ENCODE measurements at places on chromosomes 2 and 18.

DNA sequence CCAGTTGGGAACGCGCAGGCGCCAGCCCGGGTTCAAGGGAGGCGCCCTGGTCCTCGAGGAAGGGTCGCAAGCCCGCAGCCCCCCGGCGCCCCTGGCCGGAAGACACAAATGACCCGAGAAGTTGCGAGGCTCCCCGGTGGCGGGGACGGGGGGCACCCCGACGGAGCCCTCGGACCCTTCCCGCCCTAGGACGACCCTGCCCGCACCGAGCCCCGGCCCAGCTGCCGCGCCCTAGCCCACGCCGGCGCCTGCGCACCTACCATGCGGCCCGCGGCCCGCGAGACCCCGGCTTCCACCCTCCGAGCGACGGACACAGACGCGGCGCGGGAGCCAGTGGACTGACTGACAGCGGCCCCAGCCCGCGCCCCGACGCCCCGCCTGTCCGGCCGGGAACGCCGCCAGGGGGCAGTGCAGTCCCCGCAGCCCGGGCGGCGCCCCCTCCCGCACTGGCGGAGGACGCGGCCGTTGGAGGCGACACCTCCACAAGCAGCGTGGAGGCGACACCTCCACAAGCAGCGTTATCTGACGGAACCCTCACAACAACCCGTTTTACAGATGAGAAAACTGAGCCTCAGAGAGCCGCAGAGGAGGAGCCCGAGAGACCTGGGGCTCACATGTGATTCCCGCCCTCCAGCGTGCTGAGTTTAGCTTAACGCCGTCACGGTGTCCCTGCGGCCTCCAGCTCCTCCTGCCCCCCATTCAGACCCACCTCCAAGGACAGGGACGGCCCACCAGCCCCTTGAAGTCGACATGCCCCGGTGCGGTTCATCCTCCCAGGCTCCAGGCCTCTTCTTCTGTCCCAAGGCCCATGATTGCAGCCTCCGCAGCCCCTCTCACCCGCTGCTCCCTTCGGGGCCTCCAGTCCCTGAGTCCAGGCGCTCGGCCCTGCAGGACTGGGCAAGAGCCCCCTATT, at the start of gene NMUR1:
NMUR1 (minus strand) TSS at position 347 of the 913 bp plus-strand sequence; CDS start at position 263, 84 bp downstream.
- DNase-seq = peak; percentile 85

- no peak for DNase-seq
Observed at GRCh38 chr2:120887741-120888231, 152.1 kb downstream of the GLI2 start.

- no peak for DNase-seq
Observed at GRCh38 chr2:28004086-28004485, 113.6 kb downstream of the BABAM2 start.

DNA sequence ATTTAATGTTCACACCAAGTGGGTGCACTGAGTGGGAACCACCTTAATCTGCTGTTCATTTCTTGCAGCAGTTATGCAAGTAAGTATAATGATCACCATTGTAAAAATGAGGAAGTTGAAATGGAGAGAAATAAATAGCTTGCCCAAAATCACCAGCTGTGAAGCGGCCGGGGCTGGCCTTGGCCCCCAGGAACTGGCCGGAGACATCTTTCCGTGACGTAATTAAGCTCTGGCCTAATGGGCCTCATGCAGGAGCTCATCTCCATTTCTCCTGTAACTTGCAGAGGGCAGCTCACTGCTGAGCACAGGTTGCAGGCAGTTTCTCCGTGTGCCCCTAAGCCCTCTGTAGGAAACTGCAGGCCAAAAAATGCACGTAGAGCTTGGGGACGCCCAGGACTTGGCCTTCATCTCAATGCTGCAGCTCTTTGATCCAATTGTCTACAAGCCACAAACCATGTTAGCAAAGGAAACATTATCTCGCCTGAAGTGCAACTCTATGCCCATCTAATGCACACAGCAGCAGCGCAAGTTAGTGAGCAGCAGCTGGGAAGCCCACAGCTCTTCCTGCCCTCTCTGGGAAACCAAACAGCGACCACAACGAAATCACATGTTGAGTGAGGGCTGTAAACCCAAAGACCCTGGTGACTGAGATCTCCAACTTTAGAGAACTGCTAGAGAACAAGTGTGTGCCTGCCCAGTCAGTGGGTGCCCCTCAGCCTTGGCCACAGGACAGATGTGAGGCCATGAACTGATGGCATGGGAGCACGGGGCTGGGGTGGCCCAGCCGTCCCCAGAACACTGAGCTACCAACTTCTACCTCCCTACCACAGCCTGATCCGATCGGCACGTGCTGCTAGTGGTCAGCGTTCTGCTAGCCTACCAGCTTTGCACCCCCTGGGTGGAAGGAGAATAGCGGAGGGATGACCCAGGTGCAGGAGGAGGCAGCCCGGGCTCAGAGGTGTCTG, 28.8 kb downstream of the APCDD1 start:
- DNase-seq = no peak

GRCh38 chr2:113104054-113104611, 23.3 kb upstream of the IL1RN start:
- no peak for DNase-seq

DNA sequence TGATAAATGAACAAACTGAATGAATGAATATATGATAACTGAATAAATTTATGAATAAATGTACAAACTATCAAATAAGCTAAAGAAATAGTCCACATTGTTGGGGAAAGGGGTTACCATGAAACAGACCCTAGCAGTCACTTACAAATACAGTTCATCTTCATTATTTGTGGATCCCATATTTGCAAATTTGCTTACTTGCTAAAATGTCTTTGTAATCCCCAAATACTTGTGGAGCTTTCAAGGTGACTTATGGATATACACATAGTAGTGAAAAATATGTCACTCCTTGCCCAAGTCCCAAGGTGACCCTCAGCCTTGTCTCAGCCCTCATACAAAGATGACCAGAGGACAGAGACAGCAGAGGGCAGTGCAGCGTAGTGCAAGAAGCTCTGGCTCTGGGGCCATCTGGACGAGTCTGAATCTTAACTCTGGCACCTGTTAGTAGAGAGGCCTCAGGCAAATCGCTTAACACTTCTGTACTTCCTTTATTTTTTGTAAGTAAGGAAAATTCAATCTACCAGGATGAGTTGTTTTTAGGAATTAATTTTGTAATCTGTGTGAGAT, 3.1 kb downstream of the PAIP2B start:
- peak; percentile 74 for DNase-seq

- DNase-seq = no peak
Observed at GRCh38 chr18:22463076-22463475, 45.4 kb upstream of the CTAGE1 start.

Measured in ecto neural progenitor cell (in vitro differentiated cells).